T-helper 17 cell (primary cell): ENCODE measurements at places on chromosomes 12 and 14. TPM values are rescaled to one million over a fixed set of nuclear protein-coding genes. Genes with fewer than 3 reads are reported as not detected.

AICDA gene
- not detected for total RNA-seq

OR4E2 gene
- not detected for total RNA-seq

CSRP2 gene
- not detected for total RNA-seq

CLEC14A gene
- not detected for total RNA-seq

BICD1 gene
- 15.8 TPM for total RNA-seq

POLE2 gene
- 2.2 TPM for total RNA-seq

RFLNA gene
- total RNA-seq: not detected

ACSM4 gene
- not detected for total RNA-seq

RASAL1 gene
- 0.15 TPM for total RNA-seq

CPNE6 gene
- not detected for total RNA-seq

AACS gene
- 7.9 TPM for total RNA-seq

DHH gene
- 0.44 TPM for total RNA-seq

FOXM1 gene
- 1.6 TPM for total RNA-seq

HOXC12 gene
- not detected for total RNA-seq

OVCH1 gene
- total RNA-seq: not detected

MYF6 gene
- total RNA-seq: not detected
